Stimulated activated CD8-positive, alpha-beta memory T cell treated with anti-CD3 and anti-CD28 coated beads, Interleukin-7, amount 100 ng/mL, for 1 hour (primary cell): ENCODE measurements at places on chromosomes 4 and X.

DNA sequence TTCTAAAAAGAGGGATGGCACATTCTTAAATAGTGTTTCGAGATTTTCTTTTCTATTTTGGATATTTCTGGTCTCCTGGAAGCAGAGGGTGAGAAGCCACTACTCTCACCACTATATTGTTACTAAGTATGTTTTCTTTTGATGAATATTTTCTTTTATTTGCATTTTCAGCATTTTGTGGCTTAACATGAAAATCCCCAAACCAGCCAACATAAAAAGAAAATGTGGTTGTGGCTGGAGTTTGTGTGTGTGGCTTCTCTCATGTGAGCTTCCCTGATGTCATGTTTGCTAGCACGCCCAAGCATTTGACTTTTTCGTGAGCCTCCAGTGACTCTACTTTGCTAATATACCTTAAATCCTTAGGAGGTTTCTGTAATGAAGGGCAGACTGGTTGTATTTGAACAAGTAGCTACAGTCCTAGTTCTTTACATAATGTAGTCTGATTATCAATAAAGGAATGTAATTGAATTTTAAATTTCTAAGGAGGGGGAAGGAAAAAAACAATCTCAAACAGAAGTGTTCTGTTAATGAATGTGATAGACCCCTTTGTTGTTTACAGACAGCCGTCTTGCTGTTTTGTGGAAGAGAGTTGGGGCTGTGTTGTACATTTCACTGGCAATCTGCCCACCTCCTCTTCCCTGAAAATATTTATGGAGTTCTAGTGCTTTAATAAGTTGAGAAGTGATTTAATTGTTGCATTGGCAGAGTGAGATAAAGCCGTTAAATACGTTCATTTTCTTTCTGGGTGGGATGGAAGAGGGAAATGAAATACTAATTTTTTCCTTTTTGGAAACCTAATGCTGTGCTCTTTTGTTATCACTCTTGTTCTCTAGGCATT, 114.6 kb downstream of the ARHGAP10 start:
- no peak for DNase-seq

DNA sequence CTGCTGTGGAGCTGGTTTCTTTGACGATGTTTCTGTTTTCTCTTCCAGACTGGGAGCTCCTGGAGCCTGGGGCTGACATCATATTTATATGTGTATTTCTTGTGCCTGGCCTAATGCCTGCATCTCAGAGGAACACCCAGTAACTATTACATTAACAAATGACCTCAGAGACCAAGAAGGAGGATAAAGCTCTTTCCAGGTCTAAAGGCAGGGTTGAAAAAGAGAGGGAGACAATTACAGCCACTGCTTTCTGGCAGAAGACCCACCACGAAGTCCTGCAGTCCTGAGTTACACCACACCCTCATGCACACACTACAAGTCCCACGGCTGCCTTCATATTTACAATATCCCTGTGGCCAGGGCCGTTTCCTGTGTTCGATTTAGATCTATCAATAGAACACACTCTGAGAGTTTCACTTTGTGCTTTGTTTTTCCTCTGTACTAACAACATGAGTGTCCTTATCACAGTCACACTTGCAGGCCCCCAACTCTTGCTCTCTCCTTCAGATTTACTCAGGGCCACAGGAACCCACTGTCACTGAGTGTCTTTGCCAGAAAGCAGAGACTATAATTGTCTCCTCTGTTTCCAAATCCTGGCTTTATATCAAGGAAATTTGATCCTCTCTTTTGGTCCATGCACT, 535.5 kb downstream of the MID1IP1 start:
- no peak for DNase-seq

GRCh38 chr4:46524751-46525150, 134.8 kb upstream of the GABRA2 start:
- DNase-seq, result no peak

- DNase-seq, result no peak
Observed at GRCh38 chr4:2135083-2135482, 76.0 kb downstream of the NAT8L start.

DNA sequence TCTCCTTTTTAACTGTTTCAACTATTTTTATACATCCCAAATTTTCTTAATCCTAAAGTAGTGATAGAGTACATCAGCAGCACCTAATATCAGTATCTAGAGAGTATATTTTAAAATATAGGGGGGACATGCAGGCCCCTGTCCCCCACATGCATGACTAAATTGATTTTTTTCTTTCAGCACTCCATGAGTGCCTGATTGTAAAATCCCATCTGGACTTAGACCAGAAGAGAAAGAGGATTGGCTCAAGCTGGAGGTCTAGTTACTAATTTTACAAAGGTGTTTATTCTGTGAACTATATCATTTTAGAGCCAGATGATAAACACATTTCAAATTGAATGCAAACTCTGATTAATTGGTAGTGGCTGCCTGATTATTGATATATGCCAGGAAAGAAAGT, 1533.9 kb upstream of the PABPC4L start:
- no peak for DNase-seq

GRCh38 chrX:148161701-148162100, 180.6 kb downstream of the FMR1NB start:
- DNase-seq, result no peak

DNA sequence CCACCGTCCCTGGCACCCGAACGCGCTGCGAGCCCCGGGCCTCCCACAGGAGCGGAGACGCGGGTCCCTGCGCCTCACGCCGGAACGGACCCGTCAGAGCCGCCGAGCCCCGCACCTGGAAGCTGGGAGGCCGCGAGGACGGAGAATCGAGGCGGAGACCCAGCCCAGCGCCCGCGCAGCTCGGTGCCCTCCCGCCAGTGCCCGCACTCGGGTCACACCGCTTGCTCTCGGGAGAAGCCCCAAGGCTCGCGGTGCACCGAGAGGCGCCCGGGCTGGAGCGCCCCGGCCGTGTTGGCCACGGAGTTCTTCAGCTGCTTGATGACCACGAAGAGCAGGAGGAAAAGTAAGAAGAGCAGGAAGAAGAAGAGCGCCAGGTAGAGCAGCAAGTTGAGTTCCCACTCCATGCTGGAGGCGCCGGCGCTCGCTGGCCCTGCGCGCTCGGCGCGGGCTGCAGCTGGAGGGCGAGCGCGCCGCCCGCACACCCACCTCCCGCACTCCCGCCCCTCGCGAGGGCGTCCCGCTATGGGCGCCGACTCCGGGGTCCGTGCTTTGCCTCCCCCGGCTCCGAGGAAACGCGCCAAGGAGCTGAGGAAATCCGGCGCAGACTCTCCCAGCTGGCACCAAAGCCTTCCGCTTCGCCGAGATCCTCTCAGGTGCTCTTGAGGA, at the start of gene SMIM43:
Gene SMIM43, minus strand, starts transcription at position 463 of the 666 bp plus-strand sequence. Its CDS starts 59 bp downstream, at position 404.
- no peak for DNase-seq

DNA sequence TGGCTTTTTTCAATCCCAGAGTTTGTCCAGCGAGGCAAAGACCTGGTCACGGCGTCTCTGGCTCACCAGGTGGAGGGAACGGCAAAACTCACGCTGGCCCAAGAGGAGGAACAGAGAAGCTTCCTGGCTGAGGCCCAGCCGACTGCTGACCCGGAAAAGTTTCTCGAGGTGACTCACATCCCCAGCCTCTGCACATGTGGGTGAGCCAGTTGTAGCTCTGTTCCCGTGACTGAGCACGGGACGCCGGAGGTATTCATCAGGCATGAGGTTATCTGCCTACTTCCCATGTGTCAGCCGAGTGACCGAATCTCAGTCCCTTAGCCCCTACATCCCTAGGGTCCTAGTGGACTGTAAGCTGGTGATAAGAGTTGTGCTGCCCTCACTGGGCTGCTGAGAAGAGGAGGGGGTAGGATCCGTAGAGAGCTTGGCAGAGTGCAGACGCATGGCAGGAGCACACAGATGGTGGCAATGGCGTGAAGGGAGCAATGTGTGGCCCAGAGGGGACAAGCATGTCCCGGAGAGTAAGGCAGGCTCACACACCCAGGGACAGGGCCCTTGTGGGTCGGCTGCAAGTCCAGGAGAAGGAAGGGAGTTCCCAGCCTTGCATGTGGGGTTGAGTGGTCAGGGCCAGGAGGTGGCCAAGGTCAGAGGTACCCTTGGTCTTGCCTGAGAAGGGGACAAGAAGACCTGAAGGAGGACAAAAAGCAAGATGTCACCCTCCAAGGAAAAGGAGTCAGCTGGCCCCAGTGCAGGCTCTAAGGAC, 42.9 kb downstream of the EVC start:
- DNase-seq, result no peak

DNA sequence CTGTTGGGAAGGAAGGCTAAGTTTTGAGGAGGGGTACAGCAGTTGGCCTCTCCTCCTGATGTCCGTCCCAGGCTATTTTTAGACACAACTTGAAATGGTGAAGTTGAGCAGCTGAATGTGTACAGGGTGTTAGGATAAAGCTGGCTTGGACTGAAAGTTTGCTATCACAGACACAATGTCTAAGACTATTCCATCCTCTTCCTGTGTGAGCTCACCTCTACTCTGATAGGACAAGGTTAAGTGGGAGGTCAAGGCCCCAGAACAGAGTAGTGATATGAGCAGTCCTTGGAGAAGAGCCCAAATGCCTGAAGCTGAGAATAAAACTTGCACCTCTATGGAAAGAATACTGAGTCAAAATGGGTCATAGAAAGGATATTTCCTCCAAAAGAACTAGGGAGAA, 4.1 kb downstream of the ATP1B4 start:
- no peak for DNase-seq

GRCh38 chr4:55186700-55187099, 61.3 kb upstream of the KDR start:
- no peak for DNase-seq

- DNase-seq, result no peak
Observed at GRCh38 chrX:12975991-12976558, 1.2 kb downstream of the TMSB4X start.

GRCh38 chr4:44448521-44449461, at the start of gene KCTD8:
Gene KCTD8, minus strand, starts transcription at chr4:44448809.
- no peak for DNase-seq

DNA sequence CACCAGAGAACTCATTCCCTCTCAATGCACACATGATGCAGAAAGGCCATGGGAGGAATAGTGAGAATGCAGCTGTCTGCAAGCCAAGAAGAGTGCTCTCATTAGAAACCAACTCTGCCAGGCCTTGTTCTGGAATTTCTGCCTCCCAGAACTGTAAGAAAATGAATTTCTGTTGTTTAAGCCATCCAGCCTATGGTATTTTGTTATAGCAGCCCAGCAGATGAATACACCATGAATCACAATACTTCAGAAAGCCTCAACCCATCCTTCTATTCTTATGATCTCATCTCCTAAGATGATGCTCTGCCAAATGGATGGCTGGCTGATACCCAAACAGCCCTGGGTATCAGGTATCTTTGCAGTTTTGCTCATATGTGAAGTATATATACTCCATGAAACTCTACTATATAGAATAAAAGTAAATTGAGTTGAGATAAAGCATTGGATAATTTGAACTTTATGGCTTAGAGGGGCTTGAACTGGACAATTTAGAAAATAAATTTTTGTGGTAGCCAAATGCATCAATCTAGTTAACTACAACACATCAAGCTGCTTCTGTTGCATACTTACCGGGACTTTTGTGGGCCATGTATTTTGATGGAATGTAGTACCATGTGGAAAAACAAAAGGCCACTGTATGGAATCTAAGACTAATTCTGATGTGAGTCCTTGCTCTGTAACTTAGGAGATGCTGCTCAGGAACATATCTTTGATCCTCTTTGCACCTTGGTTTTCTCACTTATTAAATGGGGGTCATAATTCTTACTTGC, 245.9 kb downstream of the HS3ST1 start:
- DNase-seq, result no peak

DNA sequence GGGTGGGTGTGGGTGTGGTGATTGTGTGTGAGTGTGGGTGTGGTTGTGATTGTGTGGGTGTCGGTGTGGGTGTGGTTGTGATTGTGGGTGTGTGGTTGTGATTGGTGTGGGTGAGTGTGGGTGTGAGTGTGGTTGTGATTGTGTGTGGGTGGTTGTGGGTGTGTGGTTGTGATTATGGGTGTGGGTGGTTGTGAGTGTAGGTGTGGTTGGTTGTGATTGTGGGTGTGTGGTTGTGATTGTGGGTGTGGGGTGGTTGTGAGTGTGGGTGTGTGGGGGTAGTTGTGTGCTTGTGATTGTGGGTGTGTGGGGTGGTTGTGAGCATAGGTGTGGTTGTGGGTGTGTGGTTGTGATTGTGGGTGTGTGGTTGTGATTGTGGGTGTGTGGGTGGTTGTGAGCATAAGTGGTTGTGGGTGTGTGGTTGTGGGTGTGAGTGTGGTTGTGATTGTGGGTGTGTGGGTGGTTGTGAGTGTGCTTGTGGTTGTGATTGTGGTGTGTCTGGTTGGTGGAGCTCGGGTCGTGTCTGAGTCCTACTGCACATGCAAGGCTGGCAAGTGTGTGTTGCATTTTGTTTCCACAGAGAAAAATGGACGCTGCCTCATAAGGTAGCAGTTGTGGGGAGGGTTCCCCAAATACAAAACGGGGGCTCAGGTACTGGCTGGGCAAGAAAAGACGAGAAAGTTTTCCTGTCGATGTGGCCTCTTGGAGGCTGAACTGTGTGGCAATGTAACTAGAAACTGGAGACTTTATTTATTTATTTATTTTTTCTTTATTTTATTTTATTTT, 116.7 kb downstream of the UBE2K start:
- no peak for DNase-seq

DNA sequence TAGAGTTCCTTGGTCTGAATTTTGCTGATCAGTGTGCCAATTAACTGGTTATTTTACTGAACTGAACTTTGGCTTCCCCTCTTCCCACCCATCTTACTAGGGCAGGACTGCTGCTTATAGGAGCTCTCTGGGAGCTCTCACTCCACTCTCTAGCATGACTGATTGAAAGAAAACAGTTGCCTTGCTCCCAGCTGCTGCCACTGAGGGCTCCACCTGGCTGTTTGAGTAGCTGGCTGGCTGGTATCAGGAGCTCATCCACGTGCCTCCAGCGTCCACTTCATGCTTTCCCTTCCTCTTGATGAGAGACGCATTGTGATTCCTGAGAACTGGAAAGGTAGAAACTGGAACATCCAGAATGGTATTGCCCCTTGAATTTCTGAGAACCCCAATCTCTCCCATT, 73.0 kb upstream of the KLHL13 start:
- DNase-seq, result no peak
